ENCODE measurements at places on chromosomes 5 and 9.

DNA sequence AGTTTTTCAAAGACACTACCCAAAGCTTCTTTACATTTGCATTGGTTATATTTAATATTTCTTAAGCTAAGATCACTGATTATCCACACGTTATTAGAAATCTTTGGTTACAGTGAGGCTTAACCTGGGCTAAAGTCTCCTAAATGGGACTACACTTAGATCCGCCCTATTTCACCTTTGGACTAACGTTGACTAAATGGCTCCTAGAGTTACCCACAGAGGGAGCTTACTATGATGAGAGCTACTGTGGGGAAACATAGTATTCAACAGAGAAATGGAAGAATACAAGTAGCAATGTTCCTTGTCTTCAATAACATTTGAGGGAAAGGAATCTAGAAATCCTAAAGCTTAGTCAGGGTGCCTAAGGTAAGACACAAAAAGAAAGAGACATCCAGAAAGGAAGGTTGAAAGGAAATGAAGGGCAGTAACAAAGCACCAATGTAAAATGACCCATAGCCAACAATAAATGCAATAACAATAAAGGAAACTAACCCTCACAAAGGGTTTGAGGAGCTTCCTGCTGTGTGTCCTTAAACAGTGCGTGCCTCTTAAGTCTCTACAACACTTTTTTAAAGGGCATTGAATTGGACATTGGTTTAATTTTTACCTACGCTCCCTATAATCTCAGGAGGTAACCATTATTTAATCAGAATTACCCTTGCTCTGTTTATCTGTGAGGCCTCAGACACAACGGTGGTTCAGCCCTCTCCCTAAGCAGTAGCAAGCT is 217.1 kb downstream of the PJA2 start:
- DNase-seq: no peak

GRCh38 chr9:70761139-70761670 is 346.7 kb upstream of the KLF9 start:
- DNase-seq: no peak

- DNase-seq: no peak
Observed at GRCh38 chr5:169024421-169024820, 276.5 kb downstream of the SLIT3 start.

- no peak for DNase-seq
Observed at GRCh38 chr5:110841137-110841536, 102.3 kb downstream of the SLC25A46 start.

- DNase-seq: no peak
Observed at GRCh38 chr5:75020016-75020656, 32.2 kb downstream of the GCNT4 start.

GRCh38 chr5:115751176-115751575 is 65.3 kb downstream of the CDO1 start:
- DNase-seq: no peak

DNA sequence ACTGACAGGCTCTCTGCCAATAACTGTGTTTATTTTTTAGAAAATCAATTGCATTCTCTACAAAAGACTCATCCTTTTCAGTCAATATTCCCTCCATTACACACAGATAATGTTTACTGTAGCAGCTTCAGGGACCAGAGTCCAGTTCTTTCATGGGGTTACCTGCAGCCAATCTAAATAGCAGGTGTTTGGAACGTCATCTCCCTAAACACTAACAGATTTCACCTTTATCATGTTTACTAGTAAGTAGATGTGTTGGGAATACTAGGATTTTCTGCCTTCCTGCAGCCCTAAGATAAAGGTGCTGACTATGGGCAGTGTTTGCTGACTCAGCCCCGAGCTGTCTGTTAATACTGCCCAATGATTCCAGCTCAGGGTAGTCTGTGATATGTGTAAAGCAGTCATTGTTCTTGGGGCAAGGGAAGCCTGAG is 447.0 kb downstream of the KIF4B start:
- no peak for DNase-seq

DNA sequence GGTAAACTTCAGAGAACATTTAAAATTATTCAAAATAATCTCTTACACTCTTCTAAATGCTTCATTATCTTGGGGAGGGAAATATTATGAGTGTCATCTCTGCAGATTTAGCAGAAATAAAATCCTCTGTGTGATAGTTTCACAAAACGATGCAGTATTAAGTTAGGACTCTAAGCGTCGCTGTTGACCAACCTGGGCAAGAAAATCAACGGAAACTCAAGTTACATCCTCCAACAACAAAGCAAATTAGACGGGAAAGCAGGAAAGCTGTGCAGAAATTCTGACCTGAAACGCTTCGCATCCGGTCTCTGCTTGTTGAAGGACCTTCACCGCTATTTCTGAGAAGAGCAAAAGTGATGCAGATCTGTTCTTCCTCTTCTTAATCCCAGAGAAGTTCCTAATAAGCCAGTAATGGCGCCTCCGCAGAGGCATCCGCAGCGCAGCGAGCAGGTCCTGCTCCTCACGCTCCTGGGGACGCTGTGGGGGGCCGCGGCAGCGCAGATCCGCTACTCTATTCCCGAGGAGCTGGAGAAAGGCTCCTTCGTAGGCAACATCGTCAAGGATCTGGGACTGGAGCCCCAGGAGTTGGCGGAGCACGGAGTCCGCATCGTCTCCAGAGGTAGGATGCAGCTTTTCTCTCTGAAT is at the start of gene PCDHGA6:
Gene PCDHGA6, plus strand, starts transcription at position 219 of the 645 bp plus-strand sequence. Its CDS starts 193 bp downstream, at position 412.
- DNase-seq: no peak

GRCh38 chr9:19137282-19137681 is 10.0 kb upstream of the PLIN2 start:
- DNase-seq: no peak
